ENCODE measurements at places on chromosomes 4 and X.

- no peak for DNase-seq
These were observed 36.5 kb upstream of the GUCY1B1 start for GRCh38 chr4:155722336-155722735.

DNA sequence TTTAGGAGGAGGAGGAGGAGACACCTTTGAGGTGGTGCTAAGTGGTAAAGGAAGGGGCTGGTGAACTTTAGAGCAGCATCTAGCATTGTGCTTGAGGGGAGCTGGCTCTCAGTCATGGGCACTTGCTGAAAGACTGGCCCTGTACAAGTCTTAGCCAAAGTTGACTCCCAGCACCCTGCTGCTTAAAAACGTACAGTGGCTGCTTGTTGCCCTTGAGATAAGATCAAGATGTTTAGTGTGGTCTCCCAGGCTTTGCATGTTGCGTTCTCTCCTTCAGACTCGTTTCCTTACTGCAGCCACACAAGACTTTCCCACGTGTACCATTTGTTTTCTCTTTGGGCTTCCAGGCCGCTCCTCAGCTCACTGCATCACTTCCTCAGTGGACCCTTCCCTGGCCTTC, 1.8 kb downstream of the MED28 start:
- no peak for DNase-seq

- DNase-seq: no peak
These were observed 182.1 kb downstream of the TENM3 start for GRCh38 chr4:182425302-182425701.

DNA sequence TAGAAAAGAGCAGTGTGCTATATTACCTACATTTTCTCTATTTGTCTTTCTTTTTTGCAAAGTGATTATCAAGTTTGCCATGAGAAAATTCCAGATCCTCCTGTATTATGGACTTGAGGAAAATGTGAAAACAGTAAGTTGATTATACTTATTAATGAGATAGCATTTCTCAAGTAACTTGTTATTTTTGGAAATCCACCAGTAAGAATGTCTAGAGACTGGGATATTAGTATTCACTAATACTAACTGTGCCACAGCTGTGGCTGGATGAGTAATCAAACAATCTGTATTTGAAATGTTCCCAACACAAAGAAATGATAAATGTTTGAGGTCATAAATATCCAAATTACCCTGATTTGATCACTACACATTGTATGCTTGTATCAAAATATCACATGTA, 147.0 kb upstream of the CTSO start:
- no peak for DNase-seq

GRCh38 chr4:7291372-7292114, 99.2 kb downstream of the SORCS2 start:
- DNase-seq: no peak

DNA sequence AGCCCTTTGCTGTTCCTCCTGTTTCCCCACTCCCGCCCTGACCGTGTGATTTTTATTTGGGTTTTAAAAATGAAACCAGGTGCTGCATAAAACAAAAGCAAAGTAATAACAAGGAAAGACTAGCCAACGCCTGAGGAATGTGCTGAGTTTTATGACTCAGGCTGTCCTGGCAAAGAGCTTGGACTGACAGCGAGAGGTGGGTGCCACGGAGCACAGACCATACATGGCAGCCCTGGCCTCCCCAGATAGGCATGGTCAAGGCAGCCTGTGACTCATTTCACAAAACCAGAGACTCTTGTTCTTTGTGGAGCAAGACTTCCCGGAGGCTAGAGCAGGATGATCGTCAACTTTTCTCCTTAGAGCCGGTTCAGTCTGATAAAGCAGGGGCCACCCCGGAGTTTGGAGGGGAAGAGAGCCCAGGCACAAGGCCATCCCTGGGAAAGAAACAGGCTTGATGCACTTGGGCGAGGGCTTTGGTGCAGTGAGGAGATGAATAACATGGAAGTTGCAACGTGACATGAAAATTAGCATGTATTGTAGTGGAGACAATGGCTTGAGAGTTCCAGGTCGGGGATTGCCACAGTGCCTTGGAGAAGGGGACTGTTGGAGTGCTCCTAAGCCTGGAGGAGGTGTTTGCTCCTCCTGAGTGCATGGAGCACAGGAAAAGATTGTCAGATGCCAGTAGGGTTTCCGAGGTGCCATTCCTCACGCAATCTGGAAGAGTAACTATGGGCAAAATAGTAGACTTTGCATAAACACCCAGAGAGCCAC, 54.8 kb downstream of the C4orf51 start:
- no peak for DNase-seq

Data from activated T-helper 1 cell treated with anti-CD3 and anti-CD28 coated beads, Interleukin-12 subunit alpha, Interleukin-12 subunit beta, Interleukin-2, Interleukin-4 antibody, amounts not matched to agents 30 ng/mL and 10 ng/mL and 1 ng/mL, durations not matched to agents 14 hours and 24 hours and 36 hours (primary cell).